ENCODE measurements at places on chromosomes 13 and 19. TPM values are rescaled to one million over a fixed set of nuclear protein-coding genes. Genes with fewer than 3 reads are reported as not detected.

Gene ZNF431
- 21.5 TPM for total RNA-seq

DNA sequence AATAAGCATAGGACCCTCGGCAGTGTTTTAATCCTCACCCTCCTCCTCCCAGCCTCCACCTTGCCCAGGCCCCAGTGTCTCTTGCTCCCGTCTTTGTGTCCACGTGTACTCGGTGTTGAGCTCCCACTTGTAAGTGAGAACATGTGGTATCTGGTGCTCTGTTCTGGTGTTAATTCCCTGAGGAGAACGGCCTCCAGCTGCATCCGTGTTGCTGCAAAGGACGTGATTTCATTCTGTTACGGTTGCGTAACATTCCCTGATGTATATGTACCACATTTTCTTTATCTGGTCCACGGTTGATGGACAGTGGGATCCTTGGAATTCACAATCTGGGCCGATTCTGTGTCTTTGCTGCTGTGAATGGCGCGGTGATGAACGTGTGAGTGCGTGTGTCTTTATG, 44.7 kb upstream of the TFDP1 start:
- H3K27ac ChIP-seq: no peak overlapping the region
- DNase-seq: no peak
- no peak overlapping the region for H3K4me3 ChIP-seq
- H3K4me1 ChIP-seq: peaks cover 2% of the 10 kb centered on the region
- H3K36me3 ChIP-seq: peaks cover 26% of the 10 kb centered on the region

GRCh38 chr19:48617146-48617937, 1.6 kb downstream of the RPL18 start:
- peak; percentile 25 for DNase-seq
- peaks cover 30% of the 10 kb centered on the region for H3K4me1 ChIP-seq
- H3K27me3 ChIP-seq: no peaks in the 10 kb centered on the region
- peak overlapping the region; percentile 98 for H3K27ac ChIP-seq
- peaks cover 24% of the 10 kb centered on the region for H3K36me3 ChIP-seq
- H3K4me3 ChIP-seq: peak overlapping the region; percentile 95

DNA sequence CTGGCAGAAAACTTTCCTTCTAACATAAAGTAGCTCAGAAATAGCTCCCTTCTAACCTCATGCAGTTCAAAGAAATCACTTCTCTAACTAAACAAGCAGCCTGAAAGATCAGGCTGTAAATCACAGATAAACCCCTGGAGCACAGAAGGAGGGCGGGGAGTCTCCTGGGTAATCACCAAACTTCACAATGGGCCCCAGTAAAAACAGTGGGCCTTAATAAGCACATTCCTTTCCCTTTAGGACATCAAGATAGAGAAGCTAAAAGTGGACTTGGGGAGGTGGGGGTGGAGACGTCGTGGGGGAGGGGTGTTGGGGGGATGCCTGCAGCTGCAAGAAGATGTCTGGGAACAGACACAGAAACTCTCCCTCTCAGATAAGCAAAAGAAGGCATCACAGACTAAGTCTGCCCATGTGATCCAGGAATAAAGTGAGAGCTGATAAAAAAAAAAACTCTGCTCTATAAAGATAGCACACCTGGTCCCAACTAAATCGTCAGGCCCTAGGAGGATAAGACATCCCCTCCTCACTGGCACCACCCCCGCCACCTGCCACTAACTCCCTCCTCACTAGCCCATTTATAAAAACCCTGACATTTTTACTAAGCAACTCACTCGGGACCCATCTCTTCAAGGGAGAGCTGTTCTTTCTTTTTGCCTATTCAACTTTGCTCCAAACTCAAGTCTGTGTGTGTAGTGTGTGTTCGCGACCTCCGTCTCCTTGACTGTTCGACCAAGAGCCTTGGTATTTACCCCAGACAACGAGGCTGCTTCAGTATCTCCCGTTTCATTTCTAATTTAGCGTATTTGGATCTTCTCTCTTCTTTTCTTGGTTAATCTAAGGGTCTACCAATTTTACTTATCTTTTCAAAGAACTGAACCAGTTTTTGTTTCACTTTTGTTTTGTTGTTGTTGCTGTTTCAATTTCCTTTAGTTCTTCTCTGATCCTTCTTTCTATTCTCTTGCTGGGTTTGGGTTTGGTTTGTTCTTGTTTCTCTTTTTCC, 31.7 kb downstream of the DNAJC15 start:
- peaks cover 9% of the 10 kb centered on the region for H3K36me3 ChIP-seq
- DNase-seq: no peak
- H3K27me3 ChIP-seq: no peaks in the 10 kb centered on the region
- peaks cover 27% of the 10 kb centered on the region for H3K4me1 ChIP-seq
- H3K4me3 ChIP-seq: no peak overlapping the region
- no peak overlapping the region for H3K27ac ChIP-seq

- peak overlapping the region; percentile 42 for H3K4me3 ChIP-seq
- peaks cover 26% of the 10 kb centered on the region for H3K36me3 ChIP-seq
Observed at GRCh38 chr19:11337080-11337479, 2.4 kb downstream of the RAB3D start.

GRCh38 chr13:113077953-113078901, 27.4 kb upstream of the F7 start:
- H3K27me3 ChIP-seq: no peaks in the 10 kb centered on the region
- no peak overlapping the region for H3K4me3 ChIP-seq
- no peaks in the 10 kb centered on the region for H3K4me1 ChIP-seq
- H3K36me3 ChIP-seq: no peaks in the 10 kb centered on the region

Gene VSTM2B
- total RNA-seq: not detected

Gene PEG3
- total RNA-seq: 0.06 TPM

Gene SCGB2B2
- total RNA-seq: 0.67 TPM

DNA sequence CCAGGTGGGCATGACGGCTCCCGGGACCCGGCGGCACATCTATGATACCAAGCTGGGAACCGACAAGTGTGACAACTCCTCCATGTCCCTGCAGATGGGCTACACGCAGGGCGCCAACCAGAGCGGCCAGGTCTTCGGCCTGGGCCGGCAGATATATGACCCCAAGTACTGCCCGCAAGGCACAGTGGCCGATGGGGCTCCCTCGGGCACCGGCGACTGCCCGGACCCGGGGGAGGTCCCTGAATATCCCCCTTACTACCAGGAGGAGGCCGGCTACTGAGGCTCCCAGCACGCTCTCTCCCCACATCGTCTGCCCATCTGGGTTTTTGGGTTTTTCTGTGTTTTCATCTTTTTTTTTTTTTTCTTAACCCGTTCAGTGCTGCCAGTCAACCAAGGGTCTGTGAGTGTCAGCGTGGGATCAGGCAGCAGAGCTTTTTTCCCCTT, 2.3 kb upstream of the ABCA7 start:
- H3K4me1 ChIP-seq: peaks cover 43% of the 10 kb centered on the region
- no peaks in the 10 kb centered on the region for H3K27me3 ChIP-seq
- H3K4me3 ChIP-seq: peak overlapping the region; percentile 99
- peak; percentile 61 for DNase-seq

DNA sequence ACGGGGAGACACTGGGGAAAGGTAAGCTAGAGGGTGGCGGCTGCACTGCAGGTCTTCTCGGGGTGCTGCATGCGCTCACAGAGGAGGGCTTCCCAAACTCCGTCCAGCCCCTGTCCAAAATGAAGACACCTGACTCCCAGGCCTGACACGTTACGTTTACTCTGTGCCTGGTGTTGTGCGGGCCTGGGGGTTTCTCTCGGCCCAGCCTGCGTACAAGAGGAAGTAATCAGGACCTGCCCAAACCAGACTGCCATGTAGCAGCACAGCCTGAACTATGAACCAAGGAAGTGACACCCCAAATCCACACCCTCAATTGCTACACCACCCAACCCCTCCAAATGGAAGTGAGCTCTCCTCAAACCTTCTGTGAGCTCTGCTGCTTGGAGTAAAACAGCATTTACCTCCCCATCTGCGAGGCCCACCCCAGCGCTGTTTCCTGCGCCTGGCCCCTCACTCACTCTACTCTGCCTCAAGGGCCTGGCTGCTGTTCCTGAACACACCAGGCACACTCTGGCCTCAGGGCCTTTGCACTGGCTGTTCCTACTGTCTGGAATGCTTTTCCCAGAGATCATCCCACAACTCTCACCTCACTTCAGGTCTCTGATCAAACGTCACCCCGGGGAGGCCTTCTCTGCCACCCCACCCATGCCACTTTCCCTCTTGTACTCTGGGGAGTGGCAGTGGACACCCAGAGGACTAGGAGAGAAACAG, 3.0 kb downstream of the HSPBP1 start:
- peaks cover 24% of the 10 kb centered on the region for H3K4me1 ChIP-seq
- no peaks in the 10 kb centered on the region for H3K27me3 ChIP-seq
- no peak for DNase-seq
- H3K27ac ChIP-seq: peak overlapping the region; percentile 40
- H3K36me3 ChIP-seq: peaks cover 2% of the 10 kb centered on the region

Gene LAIR1
- total RNA-seq: 79.2 TPM

DNA sequence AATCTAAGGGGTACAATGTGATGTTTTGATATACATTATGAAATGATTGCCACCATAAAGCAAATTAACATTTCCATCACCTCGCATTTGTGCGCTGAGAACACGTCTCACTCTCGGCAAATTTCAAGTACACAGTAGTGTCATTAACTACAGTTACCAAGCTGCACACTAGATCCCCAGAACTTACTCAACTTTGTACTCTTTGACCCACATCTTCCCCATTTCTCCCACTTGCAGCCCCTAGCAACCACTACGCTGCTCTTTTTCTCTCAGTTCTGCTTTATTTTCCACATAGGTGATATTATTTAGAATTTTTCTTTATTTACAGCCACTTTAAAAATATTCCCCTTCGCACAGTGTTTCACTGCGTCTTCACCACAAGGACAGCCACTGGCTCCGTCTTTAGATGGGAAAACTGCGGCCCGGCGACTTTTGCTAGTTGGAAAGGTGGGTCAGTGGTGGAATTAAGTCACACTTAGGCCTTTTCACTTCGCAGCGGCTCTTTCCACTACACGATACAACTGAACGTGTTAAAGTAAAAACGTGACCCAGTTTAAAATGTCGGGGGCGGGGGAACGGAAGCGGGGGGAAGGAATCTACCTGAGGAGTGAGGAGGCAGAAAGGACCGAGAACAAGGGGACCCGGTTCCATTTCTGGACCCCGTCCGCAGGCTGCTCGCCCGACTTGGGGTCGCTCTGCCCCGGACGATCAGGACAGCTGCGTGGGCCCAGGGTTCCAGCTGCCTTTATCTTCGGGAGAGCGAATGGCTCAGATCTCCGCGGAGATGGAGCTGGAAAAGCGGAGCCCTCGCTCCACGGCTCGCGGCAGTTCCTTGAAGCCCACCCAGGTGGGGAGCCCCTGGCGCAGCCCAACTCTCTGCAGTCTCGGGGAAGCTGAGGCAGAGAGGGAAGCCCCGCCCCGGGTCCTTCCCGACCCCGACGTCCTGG, 486.1 kb downstream of the UQCRFS1 start:
- no peaks in the 10 kb centered on the region for H3K4me1 ChIP-seq
- DNase-seq: no peak
- H3K27me3 ChIP-seq: peaks cover 17% of the 10 kb centered on the region
- H3K4me3 ChIP-seq: no peak overlapping the region
- H3K27ac ChIP-seq: no peak overlapping the region

Gene SYT3
- total RNA-seq: 0.17 TPM

DNA sequence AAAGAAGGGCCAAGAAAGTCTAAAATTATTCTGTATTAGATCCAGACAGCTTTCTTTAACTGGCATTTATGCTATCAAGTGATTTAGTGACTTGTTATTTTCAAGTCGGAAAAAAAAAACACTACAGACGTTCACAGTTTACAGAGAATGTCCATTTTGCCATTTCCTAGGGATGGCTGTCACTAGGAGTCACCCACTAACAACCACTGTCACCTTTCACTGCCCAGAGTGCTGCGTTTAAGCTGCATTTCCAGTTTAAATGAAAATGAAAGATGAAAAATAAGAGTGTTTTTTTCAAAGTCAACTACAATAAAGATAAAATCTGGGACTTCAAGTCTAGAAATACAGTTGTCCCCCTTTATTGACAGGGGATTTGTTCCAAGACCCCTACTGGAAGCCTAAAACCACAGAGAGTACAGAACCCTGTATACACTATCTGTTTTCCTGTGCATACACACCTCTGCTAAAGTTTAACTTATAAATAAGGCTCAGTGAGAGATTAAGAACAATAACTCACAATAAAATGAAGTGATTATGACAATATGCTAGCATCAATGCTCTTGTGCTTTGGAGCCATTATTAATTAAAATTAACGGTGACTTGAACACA, 112.5 kb downstream of the SACS start:
- H3K4me3 ChIP-seq: peak overlapping the region; percentile 79
- no peaks in the 10 kb centered on the region for H3K36me3 ChIP-seq
- peaks cover 37% of the 10 kb centered on the region for H3K4me1 ChIP-seq
- peak overlapping the region; percentile 83 for H3K27ac ChIP-seq
- no peak for DNase-seq

- H3K36me3 ChIP-seq: no peaks in the 10 kb centered on the region
- no peak overlapping the region for H3K27ac ChIP-seq
- no peak overlapping the region for H3K4me3 ChIP-seq
- peaks cover 6% of the 10 kb centered on the region for H3K27me3 ChIP-seq
Observed at GRCh38 chr13:44738463-44738862, 162.3 kb upstream of the TSC22D1 start.

DNA sequence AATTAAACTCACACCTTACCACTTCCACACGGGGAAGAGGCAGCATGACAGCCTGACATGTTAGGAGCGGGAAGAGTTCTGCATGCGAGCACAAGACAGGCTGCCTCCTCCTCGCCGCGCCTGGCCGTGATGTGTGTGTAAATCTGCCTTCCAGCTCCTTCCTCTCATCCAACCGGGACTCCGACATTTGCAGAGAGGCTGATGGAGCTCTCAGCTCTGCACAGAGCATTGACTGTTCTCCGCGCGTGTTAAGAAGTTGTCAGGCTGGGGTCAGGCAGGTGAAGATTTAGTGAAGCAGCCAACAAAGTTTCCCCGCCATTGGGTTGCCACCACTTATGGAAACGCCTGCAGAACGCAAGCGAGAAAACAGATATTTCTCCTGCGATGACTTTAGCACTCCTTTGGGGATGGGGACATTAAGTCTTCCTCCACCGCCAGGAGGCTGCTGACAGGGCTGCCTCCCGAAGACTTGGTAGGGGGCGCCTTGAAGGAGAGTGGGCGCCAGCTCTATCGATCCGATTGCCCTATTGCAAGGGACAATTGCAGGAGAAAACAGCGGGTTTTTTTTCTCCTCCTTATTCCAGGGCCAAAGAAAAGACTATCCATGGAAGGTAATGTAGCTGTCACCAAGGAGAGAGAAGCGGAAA, 213.9 kb upstream of the TSHZ3 start:
- no peaks in the 10 kb centered on the region for H3K27me3 ChIP-seq
- no peaks in the 10 kb centered on the region for H3K36me3 ChIP-seq
- no peaks in the 10 kb centered on the region for H3K4me1 ChIP-seq
- DNase-seq: no peak
- no peak overlapping the region for H3K27ac ChIP-seq

- H3K27ac ChIP-seq: no peak overlapping the region
- peaks cover 7% of the 10 kb centered on the region for H3K4me1 ChIP-seq
- H3K27me3 ChIP-seq: no peaks in the 10 kb centered on the region
- peaks cover 14% of the 10 kb centered on the region for H3K36me3 ChIP-seq
- no peak for DNase-seq
Observed at GRCh38 chr19:7970716-7971448, 27.4 kb upstream of the TIMM44 start.

Gene RASL11A
- 2.1 TPM for total RNA-seq

GRCh38 chr19:37988758-37989635, 82.0 kb downstream of the SIPA1L3 start:
- H3K27me3 ChIP-seq: no peaks in the 10 kb centered on the region
- no peak overlapping the region for H3K27ac ChIP-seq
- no peak for DNase-seq
- no peaks in the 10 kb centered on the region for H3K36me3 ChIP-seq
- H3K4me1 ChIP-seq: peaks cover 14% of the 10 kb centered on the region
- H3K4me3 ChIP-seq: no peak overlapping the region
